Regular cardiac myocyte (primary cell): ENCODE measurements at places on chromosomes 2 and 18. TPM values are rescaled to one million over a fixed set of nuclear protein-coding genes. Genes with fewer than 3 reads are reported as not detected.

ECEL1 gene
- not detected in 2 replicates for total RNA-seq

SRD5A2 gene
- total RNA-seq = not detected in 2 replicates

NPHP1 gene
- total RNA-seq = 3.6 and 5.6 TPM in 2 replicates

ERBB4 gene
- 0.28 and 0.77 TPM in 2 replicates for total RNA-seq

CCDC148 gene
- 0.77 and 2.0 TPM in 2 replicates for total RNA-seq

NXPH2 gene
- 0.28 TPM in 1 of 2 replicates, not detected in the other for total RNA-seq

TMEM200C gene
- under 0.01 and 0.19 TPM in 2 replicates for total RNA-seq
